AG04449 (cell line): ENCODE measurements at places on chromosomes 12 and 14.

- no peak for DNase-seq
These were observed 5.0 kb upstream of the NEDD1 start for GRCh38 chr12:96902076-96902475.

- no peak for DNase-seq
These were observed 18.1 kb downstream of the TAMALIN start for GRCh38 chr12:52024845-52025230.

- DNase-seq: no peak
These were observed 14.9 kb downstream of the LTA4H start for GRCh38 chr12:96020314-96021003.

- DNase-seq: no peak
These were observed 115.2 kb upstream of the NCOR2 start for GRCh38 chr12:124682425-124683151.

DNA sequence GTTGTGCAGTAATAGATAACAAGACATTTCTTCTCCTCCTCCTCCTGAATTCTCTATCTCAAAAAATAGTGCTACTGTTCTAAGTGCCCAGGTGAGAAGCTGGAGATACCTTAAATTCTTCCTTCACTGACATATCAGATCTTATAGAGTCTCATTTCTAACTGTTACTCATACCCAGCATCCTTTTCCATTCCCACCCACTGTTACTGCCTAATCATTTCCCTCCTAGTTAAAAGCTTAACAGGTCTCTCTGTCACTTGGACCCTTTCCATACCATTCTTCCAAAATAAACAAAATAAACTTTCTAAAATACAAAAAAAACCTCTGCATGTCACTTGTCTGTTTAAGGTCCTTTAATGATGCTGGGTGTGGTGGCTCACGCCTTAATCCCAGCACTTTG is 124.4 kb downstream of the VEZT start:
- DNase-seq: no peak

- DNase-seq: no peak
These were observed 48.4 kb downstream of the FBXW8 start for GRCh38 chr12:116959198-116959460.

GRCh38 chr12:108543652-108544051 is 17.3 kb downstream of the SART3 start:
- DNase-seq: no peak

- DNase-seq: no peak
These were observed 51.9 kb downstream of the RASSF8 start for GRCh38 chr12:26010293-26010821.
